ENCODE measurements at places on chromosomes 3 and 15.

GRCh38 chr15:49045751-49046219 lies 461 bp downstream of the SECISBP2L start:
- H3K27ac ChIP-seq, result peak overlapping the region; percentile 1
- DNase-seq, result no peak
- no peaks in the 10 kb centered on the region for H3K27me3 ChIP-seq
- H3K36me3 ChIP-seq, result no peaks in the 10 kb centered on the region

DNA sequence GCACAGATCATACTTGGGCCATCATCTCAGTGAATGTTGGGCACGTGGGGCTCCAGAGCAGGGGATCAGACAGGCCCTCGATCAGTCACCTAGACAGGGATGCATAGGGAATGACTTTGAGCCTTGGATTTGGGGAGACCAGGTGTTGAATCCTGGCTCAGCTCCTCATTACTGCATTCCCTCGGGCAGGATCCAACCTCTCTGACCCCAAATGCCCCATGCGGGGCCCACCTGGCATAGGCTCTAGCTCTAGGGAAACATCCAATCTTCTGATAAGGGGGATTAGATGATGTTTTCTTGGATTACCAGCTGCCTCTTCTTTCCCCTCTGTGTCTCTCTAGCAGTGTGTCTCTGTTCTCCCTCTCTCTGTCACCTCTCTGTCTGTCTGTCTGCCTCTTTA lies 22.7 kb downstream of the LOXL1 start:
- no peaks in the 10 kb centered on the region for H3K4me1 ChIP-seq
- no peak overlapping the region for H3K27ac ChIP-seq
- no peaks in the 10 kb centered on the region for H3K27me3 ChIP-seq
- H3K4me3 ChIP-seq, result no peak overlapping the region

- DNase-seq, result no peak
- no peaks in the 10 kb centered on the region for H3K4me1 ChIP-seq
- no peaks in the 10 kb centered on the region for H3K36me3 ChIP-seq
- H3K4me3 ChIP-seq, result no peak overlapping the region
- no peak overlapping the region for H3K27ac ChIP-seq
Observed at GRCh38 chr3:153458881-153459280, 296.9 kb downstream of the RAP2B start.

DNA sequence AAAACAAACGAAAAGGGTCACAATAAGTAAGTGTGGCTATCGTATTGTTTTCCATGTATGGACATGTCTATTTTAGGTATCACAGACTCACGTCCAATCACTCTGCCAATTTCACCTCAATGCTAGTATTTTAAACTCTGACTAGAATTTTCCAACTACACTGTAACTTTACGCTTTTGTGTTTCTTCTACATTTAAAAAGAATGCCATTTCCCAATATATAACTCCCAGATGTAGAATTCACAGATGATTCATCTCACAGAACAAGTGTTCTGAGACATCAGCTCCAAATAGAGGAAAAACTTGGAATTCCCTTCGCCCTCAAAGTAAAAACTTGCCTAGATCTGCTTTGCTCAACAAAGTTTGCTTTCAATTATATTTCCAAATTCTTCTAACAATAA lies 14.2 kb downstream of the LRIG1 start:
- DNase-seq, result no peak
- peaks cover 11% of the 10 kb centered on the region for H3K4me1 ChIP-seq
- no peaks in the 10 kb centered on the region for H3K27me3 ChIP-seq
- no peaks in the 10 kb centered on the region for H3K36me3 ChIP-seq

Data from aorta (tissue), 5 donors.